ENCODE measurements at places on chromosomes 12 and 14. TPM values are rescaled to one million over a fixed set of nuclear protein-coding genes. Genes with fewer than 3 reads are reported as not detected.

The RBP5 gene
- total RNA-seq, result 0.33 TPM

The PROX2 gene
- total RNA-seq, result not detected

The TMCC3 gene
- total RNA-seq, result 0.83 TPM

The KRT79 gene
- not detected for total RNA-seq

The KRT74 gene
- not detected for total RNA-seq

The GPRC5A gene
- total RNA-seq, result 3.1 TPM

The KRT71 gene
- not detected for total RNA-seq

The DAD1 gene
- 272 TPM for total RNA-seq

The ANKS1B gene
- total RNA-seq, result 0.87 TPM

The KRT81 gene
- 0.15 TPM for total RNA-seq

The ADCY6 gene
- total RNA-seq, result 44.5 TPM
